Fibroblast of skin of left biceps (primary cell): ENCODE measurements at places on chromosomes 12 and 14.
A peak's percentile ranks its signal among the peaks of the same experiment; 100 is the strongest.

DNA sequence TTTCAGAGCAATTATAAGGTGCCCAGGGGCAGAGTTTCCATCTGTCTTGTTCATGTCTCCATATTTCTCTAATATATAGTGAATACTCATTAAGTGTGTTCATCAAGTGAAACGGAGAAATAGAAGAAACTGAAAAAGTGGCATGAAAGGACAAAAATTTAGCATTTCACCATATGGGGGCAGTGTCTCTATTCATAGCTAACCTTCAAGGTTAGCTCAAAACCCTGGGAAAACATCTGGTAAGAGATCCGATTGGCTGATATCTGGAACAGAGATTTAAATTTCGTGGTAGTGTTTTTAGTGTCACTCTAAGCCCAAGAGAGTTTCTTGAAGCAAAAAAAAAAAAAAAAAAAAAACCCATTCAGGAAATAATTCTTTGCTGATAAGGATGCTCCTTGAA lies 367.5 kb downstream of the DAD1 start:
- no peak for DNase-seq

DNA sequence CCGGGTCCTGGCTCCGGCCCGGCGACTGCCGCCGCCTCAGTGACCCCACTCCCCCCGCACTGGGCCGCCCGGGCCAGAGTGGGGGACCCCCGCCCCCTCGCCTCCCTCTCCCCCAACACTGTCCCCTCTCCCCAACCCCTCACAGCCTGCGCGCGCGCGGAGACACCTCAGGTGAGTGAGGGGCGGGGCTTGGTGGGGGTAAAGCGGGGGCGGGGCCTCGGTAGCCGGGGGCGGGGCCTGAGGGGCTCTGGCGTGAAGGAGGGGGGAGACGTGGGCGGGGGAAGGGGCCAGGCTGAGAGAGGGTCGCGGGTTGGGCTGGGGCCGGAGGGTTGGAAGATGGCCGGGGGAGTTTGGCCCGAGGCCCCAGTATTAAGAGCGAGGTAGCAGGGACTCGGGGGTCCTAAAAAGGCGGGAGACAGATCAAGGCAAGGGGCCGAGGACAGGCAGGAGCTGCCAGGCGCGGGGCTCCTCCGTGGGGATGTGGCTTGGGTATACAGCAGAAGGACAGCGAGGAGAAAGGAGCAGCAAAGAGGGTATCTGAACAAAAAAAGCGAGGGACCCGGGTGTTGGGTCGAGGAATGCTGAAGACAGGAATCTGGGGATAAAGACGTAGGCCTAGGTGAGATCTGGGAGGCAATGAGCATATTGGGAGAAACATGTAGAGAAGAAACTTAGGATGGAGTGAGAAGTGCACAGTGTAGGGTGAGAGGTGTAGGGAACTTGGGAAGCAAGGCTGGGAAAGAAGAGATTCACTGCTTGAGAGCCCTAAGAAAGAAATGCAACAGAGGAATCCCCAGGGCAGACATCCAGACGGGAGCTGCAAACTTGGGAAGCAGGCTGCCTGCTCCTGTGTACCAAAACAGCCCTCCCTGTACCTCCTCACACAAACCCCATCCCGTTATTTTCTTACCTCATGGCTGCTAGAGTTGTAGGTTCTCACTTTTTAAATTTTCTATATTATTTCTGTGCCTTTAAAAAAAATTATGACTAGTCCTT lies 10.8 kb downstream of the SUOX start:
- no peak for DNase-seq

DNA sequence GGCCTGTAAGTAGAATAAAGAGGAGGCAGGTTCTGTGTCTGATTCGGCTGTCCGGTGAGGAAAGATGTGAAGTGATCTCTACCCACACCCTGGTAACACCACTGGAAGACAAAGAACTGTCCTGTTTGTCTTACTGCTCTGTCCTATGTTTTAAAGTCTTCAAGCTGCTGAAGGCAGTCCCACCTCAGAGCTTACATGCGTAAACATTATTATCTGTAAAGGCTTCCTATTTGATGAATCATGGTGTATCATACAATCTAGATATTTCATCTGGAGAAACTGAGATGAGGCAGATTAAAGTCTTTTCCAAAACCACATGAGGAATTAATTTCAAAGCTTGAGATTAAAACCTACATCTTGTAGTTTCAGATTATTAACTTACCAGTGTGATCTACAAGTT lies 427.6 kb downstream of the ZFP36L1 start:
- no peak for DNase-seq

- DNase-seq: no peak
These were observed 51.7 kb upstream of the KICS2 start for GRCh38 chr12:64273527-64274403.

- no peak for DNase-seq
These were observed 155.7 kb upstream of the PDZRN4 start for GRCh38 chr12:41032386-41032785.

GRCh38 chr14:41297576-41298327 lies 308.9 kb upstream of the LRFN5 start:
- DNase-seq: no peak

DNA sequence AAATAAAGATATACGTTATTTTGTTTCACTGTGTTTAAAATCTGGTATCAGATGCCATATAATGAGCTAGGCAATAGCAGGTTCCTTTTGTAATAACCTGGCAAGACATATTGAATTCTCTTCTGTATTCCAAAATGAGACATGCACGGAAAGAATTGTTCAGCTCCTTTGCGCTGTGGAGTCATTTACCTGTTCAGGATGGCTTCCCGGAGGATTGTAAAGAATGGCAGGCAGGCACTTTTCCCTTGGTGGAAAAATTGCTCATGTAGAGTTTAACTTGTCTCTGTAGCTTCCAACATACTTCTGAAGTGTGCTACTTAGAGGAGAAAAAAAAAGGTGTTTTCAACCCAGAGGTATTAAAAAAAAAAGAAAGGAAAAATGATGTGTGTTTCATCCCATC lies 805.2 kb downstream of the GALC start:
- DNase-seq: no peak

DNA sequence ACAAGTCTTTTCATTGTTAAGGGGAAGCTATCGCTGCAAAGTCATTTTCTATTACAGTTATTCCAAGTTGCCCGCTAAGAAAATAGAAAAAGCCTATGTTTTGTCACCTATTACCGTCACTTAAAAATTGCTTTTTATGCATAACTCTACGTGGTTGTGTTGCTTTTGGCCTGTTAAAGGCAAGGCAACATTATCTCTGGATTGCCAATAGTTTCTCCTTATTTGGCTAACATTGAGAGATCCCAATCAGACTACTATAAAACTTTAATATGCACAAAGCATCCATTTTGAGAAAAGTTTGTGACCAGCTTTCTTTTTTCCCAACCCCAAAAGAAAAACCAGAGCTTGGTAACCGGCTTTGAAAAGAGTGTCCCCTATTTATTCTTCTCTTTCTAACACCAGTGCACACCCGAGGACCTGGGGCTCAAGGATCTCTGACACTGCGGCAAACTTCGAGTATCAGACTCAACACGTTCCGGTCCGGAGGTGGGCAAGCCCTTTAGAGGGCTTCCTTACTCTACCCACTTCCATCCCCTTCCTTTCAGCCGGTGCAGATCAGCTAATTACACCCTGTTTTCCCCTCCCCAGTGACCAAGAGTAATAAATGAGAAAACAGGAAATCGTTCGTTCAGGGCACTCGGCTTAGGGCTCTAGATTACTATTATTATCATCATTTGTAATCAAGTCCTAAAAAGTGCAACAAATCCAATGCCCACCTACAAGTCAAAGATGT lies 1.2 kb downstream of the PPP1R12A start:
- DNase-seq: no peak

GRCh38 chr14:75252254-75252837 lies 26.3 kb upstream of the FOS start:
- DNase-seq: no peak

- peak; percentile 5 for DNase-seq
These were observed 46.0 kb downstream of the MYO1H start for GRCh38 chr12:109393437-109394345.

DNA sequence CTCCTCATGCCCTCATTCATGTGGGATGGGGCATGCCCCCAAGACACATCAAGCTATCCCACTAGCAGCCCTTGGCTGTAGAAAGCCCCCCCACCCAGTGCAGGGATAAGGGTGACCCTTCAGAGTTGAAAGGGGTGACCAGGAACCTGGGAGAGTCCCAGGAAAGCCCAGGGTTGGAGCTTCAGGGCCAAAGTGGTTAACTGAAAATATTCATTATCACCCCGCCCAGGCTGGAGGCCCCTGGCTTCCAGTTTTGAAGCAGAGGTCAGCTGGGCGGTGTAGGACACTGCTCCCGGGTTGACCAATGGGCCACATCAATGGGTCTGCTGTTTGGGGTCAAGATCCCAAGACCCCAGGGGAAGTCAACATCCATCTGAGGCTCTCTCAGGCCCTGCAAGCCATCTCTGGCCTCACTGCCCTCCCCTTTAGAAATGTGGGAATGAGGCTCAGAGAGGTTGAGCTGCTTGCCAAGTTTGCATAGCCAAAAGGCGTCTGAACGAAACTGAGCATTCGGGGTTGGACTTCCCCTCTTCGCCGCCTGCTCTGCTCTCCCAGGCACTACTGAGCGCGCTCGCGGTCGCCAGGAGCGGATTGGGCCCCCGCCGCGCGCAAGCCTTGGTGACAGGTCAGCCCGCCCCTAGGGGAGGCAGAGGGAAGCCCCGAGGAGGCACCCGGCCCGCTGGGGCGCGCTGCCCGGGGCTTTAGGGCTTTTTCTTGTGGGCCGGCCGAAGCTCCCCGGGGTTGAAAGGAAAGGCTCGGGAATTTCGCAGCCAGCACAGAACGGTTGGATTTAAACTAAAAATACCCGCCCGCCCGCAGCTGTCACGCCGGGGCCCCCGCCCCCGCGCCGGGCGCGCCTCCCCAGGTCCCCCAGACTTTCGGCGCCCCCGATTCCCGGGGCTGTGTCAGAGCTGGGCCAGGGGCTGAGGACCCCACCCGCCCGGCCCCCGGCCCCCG lies 576 bp downstream of the SYNE3 start:
- DNase-seq: no peak

DNA sequence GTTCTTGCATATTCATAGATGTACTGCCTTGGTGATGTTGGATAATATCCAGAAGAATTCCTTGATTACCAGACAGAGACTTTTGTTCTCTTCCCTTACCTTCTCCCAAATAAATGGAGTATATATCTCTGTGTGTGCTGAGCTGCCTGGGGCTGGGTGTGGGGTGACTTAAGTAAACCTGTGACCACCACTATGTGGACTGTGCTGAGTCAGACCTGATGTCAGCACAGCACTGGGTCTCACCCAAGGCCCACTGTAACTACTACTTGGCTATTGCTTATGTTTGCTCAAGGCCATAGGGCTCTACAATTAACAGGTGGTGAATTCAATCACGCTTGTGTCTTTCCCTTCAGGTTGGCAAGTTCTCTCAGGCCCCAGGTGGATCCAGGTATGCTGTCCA lies 145.7 kb upstream of the MDGA2 start:
- no peak for DNase-seq

GRCh38 chr12:117590999-117591398 lies 229.6 kb upstream of the NOS1 start:
- DNase-seq: no peak

- DNase-seq: no peak
These were observed 27.6 kb upstream of the NOS1 start for GRCh38 chr12:117388951-117389446.

DNA sequence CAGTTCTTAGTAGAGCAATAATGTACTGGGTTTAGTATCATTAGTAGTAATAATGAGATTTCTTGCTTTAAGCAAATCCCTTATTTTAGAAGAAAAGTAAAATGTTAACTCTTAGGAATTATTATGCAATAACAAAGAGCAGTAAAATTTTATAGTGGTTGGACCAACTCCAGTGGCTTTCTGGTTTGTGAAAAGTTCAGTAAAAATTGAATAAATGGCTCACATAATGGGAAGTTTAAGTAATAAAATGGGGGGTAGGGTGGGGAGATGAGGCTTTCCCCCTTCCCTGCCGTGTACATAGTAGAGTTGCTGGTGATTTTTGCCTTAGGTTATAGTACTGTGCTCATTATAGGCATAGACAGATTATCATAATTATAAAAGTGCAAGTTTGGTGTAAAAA lies 250.5 kb upstream of the ATP2B1 start:
- DNase-seq: no peak

- no peak for DNase-seq
These were observed 361.0 kb downstream of the DPF3 start for GRCh38 chr14:72532686-72533454.

- DNase-seq: no peak
These were observed 1.2 kb upstream of the AMIGO2 start for GRCh38 chr12:47080725-47081502.

GRCh38 chr12:113889891-113890581 lies 76.1 kb downstream of the RBM19 start:
- no peak for DNase-seq

- DNase-seq: no peak
These were observed 188.2 kb upstream of the DYRK2 start for GRCh38 chr12:67460388-67460787.

DNA sequence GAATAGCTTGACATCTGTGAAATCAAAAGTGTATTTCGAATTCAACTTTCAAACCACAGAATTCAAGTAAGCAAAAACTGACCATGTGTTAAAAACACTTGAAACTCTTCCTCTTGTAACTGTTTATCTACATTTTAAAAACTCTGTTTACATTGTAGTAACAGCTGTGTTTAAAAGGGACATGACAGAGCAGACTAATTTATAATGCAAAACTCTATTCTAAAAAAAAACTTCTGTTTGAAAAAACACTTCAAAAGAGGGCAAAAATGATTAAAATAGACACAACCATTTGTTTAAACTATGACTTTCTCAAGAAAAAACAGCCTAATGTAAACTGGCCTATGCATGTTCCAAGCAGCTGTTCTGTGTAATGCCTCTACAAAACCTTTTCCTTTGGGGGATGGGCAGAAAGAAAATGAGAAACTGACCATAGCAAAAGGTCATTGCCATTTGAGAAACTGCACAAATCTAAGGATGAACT lies 149.1 kb upstream of the HMGA2 start:
- DNase-seq: no peak

DNA sequence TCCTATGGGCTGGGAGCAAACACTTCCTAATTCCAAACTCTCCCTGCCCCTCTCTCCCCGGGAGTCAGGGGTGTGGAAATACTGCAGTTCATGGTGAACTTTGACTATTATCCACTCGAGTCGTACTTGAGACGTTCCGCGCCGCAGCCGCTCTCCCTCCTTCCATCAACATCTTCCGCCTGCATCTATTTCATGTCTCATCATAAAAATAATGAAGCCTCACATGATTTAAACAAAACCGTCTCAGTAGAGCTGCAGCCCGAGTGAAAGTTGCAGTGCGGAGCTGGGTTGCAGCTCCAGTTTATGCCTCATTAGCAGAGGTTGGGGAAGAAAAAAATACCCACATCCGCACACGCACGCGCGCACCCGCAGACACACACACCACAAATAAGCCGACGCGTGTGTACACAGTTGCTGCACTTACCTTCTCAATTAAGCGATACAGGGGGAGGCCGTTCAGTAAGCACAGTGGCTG lies 283 bp downstream of the LMO3 start:
- DNase-seq: no peak

- no peak for DNase-seq
These were observed 40.0 kb upstream of the PNMA1 start for GRCh38 chr14:73753887-73754795.

DNA sequence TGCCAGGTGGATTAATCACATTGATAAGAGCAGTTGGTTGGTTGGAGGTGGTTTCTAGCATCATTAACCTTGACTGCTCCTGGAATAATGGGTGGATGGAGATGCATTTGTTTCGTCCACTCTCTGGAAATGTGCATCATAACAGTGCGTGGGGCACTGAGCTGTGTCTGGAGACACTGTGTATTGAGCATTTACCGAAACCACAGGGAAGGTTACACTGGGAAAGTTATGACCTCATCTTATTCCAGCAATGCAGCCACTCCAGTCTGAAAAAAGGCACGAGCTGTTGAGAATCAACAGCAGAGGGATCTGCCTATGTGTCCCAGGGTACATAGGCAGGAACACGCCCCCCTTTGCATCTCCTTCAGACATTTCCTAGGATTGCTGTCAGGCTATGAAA lies 27.2 kb downstream of the RNFT2 start:
- DNase-seq: no peak
